Mesenteric fat pad (tissue), 1 donor: ENCODE measurements at places on chromosomes 5 and 9. TPM values are rescaled to one million over a fixed set of nuclear protein-coding genes. Genes with fewer than 3 reads are reported as not detected.

DNA sequence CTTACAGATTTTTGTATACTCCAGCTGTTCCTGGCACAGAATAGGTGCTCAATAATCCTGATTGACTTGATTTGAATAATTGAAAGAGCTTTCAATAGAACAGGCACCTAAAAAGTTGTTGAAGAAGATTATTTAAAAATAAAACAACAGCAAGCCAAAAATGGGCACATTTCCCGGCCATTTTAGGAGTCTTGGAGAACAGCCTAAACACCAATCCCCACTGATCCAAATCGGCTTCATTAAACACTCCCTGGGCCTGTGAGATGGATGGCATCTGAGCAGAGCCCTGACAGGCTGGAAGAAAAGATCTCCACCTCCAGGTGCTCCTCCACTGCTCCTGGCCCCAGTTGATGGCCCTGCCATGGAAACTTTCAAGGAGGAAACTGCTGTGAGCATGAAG lies 213.3 kb downstream of the MAN2A1 start:
- no peak for DNase-seq

DNA sequence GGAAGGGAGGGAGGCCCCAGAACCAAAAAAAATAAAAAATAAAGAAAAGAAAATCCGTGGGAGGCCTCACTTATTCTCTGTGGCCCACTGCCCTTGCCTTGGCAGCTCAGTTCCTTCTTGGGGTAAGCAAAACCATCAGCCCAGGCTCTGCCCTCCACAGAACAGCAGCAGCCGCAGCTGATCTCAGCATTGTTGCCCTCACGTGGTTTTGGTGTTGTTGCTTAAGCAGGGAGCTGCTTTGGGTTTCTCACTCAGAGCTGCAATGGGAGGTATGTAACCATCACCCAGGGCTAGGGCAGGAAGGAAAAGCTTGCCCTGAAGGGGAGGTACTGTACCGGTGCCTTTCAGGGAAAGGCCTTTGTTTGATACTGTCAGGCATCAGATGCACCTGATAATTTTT lies 374.7 kb upstream of the WWC1 start:
- DNase-seq = no peak

DNA sequence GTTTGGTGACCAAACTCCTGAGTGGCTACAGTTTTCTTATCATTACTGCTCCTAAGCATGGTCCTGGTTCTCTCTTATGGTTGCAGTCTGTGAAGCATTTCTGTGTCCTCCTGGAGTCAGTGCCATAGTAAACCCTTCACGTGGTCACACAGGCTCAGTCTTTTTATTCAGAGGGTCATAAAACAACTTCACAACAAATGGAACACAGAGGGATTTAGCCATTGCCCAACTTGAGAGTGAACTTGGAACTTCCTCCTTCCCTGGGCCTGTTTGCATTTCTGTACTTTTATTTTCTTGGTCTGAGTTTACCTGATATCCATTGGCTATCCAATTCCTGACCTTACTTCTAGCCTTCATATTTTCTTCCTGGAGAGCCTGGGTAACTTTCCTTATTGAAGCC lies 144.9 kb downstream of the CCDC192 start:
- DNase-seq = no peak

DNA sequence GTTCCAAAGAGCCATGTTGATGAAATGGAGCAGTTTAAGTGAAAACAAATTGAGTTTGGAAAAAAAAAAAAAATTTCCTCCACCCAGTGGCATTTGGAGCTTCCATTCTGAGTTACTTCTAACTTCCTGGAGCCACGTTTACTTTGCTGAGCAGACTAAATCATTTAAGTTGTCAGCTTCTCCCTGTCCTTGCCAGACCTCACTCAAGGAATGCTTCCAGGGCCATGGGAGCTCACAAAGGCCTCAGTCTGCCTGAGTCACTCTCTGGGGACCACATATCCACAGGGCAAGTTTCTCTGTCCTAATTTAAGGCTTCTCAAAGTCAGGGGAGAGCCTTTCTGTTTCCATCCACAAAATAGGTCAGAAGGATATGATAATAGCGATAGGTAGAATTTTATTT lies 210.3 kb upstream of the TNC start:
- DNase-seq = no peak

GRCh38 chr5:108747111-108747773 lies 455 bp upstream of the FER start:
- DNase-seq = no peak

PCDHGA5 gene
- total RNA-seq = 2.7 TPM
